ENCODE measurements at places on chromosomes 13 and 19.

- DNase-seq = no peak
Observed at GRCh38 chr19:39054091-39054470, 21.7 kb upstream of the FBXO27 start.

- peak; percentile 94 for DNase-seq
Observed at GRCh38 chr19:46713781-46714443, 3.0 kb downstream of the PRKD2 start.

- peak; percentile 72 for DNase-seq
Observed at GRCh38 chr19:47230054-47230920, 712 bp downstream of the BBC3 start.

GRCh38 chr19:8342316-8342683 is 762 bp downstream of the KANK3 start:
- no peak for DNase-seq

- no peak for DNase-seq
Observed at GRCh38 chr13:21364357-21364756, 94.7 kb downstream of the ZDHHC20 start.

All from CMK (cell line).